Activated T-helper 1 cell treated with Interleukin-2 at 50 U/mL for 16 hours (primary cell): ENCODE measurements at places on chromosomes 16 and 17.

DNA sequence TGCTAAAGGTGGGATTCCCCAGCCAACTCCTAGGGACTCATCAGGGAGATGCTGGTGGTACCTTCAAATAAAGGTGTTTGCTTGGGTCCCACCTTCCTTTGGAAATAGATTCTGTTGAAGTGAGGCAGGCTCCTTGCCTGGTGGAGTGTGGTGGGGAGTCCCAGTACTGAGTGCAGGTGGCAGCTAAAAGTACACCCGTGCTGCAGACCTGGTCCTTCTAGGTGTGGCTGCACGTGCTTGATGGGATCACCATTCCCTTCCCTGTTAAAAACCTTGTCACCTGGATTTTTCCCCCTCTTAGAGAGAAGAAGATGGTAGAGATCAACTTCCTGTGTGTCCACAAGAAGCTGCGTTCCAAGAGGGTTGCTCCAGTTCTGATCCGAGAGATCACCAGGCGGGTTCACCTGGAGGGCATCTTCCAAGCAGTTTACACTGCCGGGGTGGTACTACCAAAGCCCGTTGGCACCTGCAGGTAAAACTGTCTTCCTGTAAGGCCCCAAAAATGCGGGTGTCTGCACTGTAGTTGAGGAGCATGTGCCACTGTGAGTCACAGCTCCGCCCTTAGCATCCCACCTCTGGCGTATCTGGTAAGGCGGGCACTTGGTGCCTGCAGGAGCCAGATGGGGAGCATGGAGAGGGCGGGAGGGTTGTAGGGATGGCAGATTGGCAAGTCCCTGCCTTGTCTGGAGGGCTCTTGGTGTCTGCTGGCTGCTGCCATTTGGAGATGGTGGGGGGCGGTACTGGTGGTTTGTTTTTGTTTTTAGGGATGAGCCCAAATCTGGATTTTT, 34.0 kb downstream of the PLCD3 start:
- DNase-seq, result no peak

DNA sequence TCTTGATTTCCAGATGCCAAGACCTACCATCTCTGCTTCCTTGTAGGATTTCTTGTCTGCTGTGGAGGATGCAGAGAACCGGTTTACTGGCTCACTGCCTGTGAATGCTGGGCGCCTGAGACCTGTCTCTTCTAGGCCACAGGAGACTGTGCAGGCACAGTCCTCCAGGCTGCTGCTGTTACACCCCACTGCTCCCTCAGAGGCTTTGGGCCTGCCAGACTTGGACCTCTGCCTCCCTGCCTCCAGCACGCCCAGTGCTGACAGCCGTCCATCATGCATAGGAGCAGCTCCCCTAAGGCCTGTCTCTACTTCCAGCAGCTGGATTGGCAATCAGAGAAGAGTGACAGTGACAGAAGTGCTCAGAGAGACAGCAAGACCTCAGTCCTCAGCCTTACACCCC, 6.1 kb downstream of the HROB start:
- DNase-seq, result no peak

DNA sequence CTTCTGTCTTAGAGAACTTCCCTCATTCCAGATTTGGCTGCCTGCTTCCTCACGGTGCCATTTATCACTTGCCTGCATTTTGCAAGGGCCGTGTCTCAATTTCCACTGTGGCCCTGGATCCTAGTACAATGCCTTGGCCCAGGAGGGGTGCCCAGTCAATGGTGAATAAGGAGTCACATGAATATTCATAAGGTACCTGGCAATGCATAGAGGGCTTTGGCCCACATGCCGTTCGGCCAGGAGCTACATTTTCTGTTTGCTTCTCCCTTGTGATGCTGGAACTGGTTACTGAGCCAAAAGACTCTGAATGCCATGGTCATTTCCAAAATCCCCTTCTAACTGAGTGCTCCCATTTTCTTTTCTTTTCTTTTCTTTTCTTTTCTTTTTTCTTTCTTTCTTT, 4.8 kb upstream of the PIRT start:
- DNase-seq, result no peak

- DNase-seq, result no peak
These were observed 56.6 kb downstream of the USP32 start for GRCh38 chr17:60335289-60335688.

GRCh38 chr17:1714427-1714979, 4.3 kb upstream of the TLCD2 start:
- no peak for DNase-seq

DNA sequence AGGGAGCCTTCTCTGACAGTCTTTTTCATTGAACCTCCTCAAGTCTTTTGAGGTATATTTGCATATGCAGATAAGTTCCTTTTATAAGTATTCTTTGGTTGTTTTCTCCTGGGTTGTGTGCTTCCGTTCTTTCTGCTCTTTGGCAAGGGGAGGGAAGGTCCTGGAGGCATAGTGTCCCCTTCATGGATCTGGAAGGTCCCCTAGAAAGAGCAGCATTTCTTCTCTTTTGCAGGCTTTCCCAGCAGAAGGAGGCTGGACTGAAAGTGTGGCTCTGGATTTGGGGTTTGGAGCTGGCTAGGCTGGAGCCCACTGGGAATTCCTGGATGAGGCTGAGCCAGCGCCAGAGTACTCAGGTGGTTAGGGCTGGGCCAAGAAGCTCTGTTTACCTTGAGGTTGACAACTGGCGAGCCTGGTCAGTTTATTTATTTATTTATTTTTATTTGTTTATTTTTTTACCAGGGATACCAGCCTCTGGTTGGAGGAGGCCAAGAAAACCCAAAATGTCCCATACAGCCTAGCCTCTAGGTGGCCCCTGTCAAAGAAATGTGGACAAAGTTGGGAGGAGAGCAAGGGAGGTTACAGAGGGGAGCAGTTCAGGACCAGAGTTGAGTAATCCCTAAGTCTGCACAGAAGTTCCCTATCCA, 5.4 kb upstream of the TOP2A start:
- DNase-seq, result no peak

- DNase-seq, result no peak
These were observed 3.3 kb downstream of the GAS2L2 start for GRCh38 chr17:35749560-35750412.

DNA sequence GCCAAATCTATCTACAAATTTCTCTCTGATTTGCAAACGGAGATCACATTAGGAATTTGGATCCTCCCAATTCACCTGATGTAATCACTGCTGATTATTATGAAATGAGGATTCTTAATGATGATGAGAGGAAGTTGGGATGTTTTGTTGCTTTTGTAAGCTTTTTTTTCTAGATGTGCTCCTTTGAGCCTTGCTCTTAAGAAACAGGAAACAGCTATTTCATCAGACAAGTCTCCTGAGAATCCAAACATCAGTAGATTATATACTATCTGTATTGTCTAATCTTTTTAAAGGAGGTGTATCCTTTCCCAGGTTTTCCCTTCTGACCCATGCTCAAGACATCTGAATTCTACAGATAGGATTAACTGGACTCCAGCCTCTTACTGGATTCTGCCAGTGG, 73.3 kb downstream of the KIF2B start:
- no peak for DNase-seq

DNA sequence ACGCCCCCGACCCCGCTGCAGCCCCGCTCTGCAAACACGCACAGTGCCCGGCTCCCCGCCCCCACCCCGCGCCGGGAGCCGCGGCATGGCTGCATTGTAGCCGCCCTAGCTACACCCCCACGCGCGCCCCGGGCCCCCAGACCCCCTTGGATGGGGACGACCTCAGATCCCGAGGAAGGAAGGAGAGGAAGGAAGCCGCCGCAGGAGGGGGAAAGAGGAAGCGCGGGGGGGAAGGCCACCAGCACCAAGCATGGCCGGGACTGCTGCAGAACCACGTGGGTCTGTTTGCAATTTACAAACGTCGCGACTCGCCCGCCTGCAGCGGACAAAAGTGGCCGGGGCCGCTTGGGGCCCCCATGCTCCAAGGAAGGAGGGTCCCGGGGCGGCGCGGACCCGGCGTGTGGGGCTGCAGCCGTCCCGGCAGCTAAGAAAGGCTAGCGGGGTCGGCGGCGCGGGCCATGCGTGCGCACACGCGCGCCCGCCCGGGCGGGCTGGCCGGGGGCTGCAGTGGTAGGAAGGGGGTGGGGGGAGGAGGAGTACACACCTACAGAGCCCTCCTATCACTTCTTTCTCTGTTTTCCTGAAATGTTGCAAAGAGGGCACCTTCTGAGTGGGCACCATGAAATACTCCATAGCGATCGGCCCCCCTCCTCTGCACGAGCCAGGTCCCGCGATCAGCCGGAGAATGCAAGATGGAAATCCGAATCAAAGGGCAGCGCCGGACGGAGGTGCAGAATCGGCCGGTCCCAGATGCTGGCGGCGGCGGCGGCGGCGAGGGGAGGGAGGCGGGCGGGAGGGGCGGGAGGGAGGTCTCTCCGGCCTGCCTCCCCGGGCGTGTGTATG, 488 bp downstream of the TFAP4 start:
- DNase-seq, result no peak

GRCh38 chr16:25931473-25932035, 239.8 kb downstream of the HS3ST4 start:
- no peak for DNase-seq

- DNase-seq, result no peak
These were observed 32.1 kb downstream of the CDK5RAP3 start for GRCh38 chr17:48002916-48003416.

GRCh38 chr16:89150981-89151380, 20.6 kb upstream of the CDH15 start:
- no peak for DNase-seq

DNA sequence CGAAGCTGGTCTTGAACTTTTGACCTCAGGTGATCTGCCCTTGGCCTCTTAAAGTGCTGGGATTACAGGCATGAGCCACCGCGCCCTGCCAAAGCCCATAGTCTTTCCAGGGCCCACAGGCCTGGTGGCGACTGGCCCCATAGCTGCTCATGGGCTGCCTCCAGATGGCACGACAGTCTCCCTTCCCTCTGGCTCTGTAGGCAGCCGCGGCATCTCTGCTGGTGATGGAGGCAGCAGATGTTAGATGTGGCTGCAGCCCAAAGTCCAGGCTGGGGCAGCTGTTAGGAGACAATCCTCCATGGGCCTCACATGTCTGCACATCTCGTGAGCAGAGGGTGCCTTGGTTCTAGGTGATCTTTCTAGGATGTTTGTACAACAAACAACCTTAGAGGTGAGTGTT, 69.7 kb upstream of the DNAJA2 start:
- no peak for DNase-seq

DNA sequence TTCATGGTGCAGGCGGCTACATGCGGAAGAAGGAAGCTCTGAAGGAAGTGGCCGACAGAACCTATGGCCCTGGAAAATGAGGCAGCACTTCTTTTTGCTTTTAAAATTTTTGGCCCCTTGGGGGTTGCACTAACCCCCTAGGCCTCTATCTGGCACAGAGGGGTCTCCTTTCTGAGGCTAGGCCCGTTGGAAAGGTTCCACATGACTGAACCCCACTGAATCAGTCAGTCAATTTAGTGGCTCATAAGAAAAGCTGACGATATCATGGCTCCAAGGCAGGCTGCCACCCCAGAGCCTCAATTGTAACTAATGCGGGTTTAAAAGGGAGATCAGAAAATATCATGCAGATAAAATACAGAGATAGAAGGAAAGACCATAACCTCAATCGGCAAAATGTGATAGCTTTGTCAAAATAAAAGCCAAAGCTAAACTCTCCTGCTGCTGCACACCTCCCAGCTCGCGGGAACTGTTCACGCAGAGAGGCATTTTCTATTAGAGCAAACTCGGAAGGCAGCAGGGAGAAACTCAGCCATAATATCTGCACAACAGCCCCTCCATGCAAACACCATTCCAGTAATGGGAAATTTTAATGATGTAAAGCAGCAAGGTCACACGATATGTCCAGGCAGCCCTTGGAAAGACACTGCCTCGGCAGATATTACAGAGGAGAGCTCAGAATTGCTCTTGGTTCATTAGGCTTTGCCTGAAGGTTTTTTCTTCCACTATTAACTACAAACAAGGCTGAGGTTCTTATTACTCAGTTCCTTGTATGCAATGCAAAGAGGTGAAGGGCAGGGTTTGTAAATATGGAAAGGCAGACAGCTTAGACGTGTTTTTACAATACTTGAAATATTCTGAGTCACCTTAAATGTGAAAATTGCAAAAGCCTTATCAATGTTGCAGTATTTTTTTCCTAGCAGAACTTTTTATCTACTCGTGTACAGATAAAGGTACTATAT, 200.4 kb upstream of the PMFBP1 start:
- no peak for DNase-seq

DNA sequence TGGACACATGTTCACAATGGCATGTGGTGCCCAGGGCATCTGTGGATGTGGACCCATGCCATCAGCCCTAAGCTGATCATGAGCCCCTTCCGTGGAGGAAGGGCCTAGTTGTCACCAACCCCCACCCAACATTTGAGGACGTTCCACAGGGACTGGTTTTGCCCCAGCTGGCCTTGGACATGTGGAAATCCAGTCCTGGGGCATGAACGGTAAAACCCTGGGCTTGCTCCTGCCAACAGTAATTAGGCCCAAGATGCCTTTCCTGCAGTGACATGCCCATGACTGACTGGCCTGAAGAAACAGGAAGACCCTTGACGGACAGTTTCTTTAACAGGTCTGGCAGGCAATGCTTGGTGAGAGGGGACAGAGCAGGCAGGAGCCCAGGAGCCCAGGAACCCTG, 7.7 kb downstream of the TNS4 start:
- no peak for DNase-seq

DNA sequence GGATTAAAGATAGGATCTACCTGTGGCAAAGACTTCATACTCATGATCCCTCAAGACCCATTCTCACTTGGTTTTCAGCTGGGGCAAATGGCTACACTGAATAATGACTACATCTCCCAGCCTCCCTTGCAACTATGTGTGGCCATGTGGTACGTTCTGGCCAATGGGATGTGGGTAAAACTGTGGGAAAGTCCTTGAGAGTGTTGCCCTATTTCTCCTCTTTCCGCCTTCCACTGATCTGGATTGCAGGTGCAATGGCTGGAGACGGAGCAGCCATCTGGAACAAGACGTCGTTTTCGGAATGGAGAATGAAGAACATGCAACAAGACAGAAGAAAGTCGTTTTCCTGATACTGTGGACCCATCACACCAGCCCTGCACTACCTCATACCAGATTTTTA, 48.5 kb downstream of the HAPSTR1 start:
- no peak for DNase-seq

GRCh38 chr17:36935671-36936454, 1.4 kb upstream of the LHX1 start:
- no peak for DNase-seq

- no peak for DNase-seq
These were observed 136.9 kb downstream of the MAP2K6 start for GRCh38 chr17:69551212-69552010.

- DNase-seq, result no peak
These were observed 19.9 kb downstream of the DHRS7C start for GRCh38 chr17:9771465-9771864.

DNA sequence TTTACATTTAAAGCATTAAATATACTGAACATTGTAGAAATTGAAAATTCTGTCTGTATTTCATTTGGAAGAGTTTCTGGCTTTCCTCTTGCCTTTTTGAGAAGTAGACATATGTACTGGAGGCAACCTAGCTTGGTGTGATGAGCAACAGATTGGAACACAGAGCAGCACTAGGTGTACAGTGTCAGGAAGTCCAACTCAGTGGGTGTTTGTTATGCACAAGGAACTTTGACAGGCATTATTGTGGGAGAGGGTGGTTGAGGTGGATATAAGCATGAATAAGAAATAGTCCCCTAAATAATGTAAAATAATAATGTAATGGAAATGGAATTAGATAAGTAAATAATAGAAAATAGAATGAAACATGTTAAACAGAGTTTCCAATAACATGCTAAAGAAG, 58.1 kb downstream of the PPM1E start:
- no peak for DNase-seq
